ENCODE measurements at places on chromosomes 12 and 14. TPM values are rescaled to one million over a fixed set of nuclear protein-coding genes. Genes with fewer than 3 reads are reported as not detected.

Gene OTOGL
- 0.16 TPM for polyA plus RNA-seq

Gene AQP6
- 0.06 TPM for polyA plus RNA-seq

Gene RDH16
- polyA plus RNA-seq: 0.05 TPM

Gene ACSM4
- polyA plus RNA-seq: not detected

Gene HHIPL1
- polyA plus RNA-seq: not detected

Gene MYO1H
- polyA plus RNA-seq: not detected

Gene C12orf56
- polyA plus RNA-seq: not detected

Gene CBLN3
- polyA plus RNA-seq: 0.40 TPM

Gene AGAP2
- polyA plus RNA-seq: 2.8 TPM

Gene SIRT4
- 0.48 TPM for polyA plus RNA-seq

Gene CNTN1
- not detected for polyA plus RNA-seq

Gene PPM1H
- 0.27 TPM for polyA plus RNA-seq

Gene GLI1
- 0.27 TPM for polyA plus RNA-seq

Gene TEX52
- 0.23 TPM for polyA plus RNA-seq

Gene LEMD3
- polyA plus RNA-seq: 12.6 TPM

Gene CLEC4C
- 1.5 TPM for polyA plus RNA-seq

Gene TAS2R10
- polyA plus RNA-seq: 0.28 TPM

Gene TRIM9
- polyA plus RNA-seq: 0.04 TPM

Gene LRP1-AS
- not detected for polyA plus RNA-seq

Gene RAP1B
- polyA plus RNA-seq: 208 TPM

Gene IRAK3
- polyA plus RNA-seq: 4.0 TPM

Gene PHLDA1
- polyA plus RNA-seq: 1.4 TPM

Gene CYP46A1
- polyA plus RNA-seq: not detected

Gene SPTB
- not detected for polyA plus RNA-seq

Gene C14orf132
- 0.12 TPM for polyA plus RNA-seq

Gene SPIC
- not detected for polyA plus RNA-seq

Gene GLT1D1
- polyA plus RNA-seq: 4.1 TPM

Gene DIO2
- not detected for polyA plus RNA-seq

Gene BRMS1L
- 26.7 TPM for polyA plus RNA-seq

Gene ANO2
- polyA plus RNA-seq: not detected

Gene GDF3
- not detected for polyA plus RNA-seq

Gene PLEKHG7
- 0.06 TPM for polyA plus RNA-seq

Gene SLC5A8
- polyA plus RNA-seq: not detected

Gene LBHD2
- polyA plus RNA-seq: not detected

Gene VWF
- not detected for polyA plus RNA-seq

Gene DPPA3
- polyA plus RNA-seq: not detected

Gene NEUROD4
- 0.05 TPM for polyA plus RNA-seq

Gene RNASE13
- not detected for polyA plus RNA-seq

Gene PRB2
- not detected for polyA plus RNA-seq

Gene DLGAP5
- 106 TPM for polyA plus RNA-seq

Gene GPRC5D
- polyA plus RNA-seq: 0.32 TPM

Gene LMO3
- polyA plus RNA-seq: 2.4 TPM

Gene ADCY4
- not detected for polyA plus RNA-seq

Gene TNS2
- polyA plus RNA-seq: 0.20 TPM

Gene ARPC3
- polyA plus RNA-seq: 643 TPM

Gene KLRC4
- polyA plus RNA-seq: not detected

Data from GM12878 (cell line).